ENCODE measurements at places on chromosomes 4 and X. TPM values are rescaled to one million over a fixed set of nuclear protein-coding genes. Genes with fewer than 3 reads are reported as not detected.

- no peak for DNase-seq
These were observed 141.8 kb upstream of the NALF2 start for GRCh38 chrX:69362354-69362753.

- no peak for DNase-seq
These were observed 1034.2 kb upstream of the PCDH10 start for GRCh38 chr4:132114885-132115284.

DNA sequence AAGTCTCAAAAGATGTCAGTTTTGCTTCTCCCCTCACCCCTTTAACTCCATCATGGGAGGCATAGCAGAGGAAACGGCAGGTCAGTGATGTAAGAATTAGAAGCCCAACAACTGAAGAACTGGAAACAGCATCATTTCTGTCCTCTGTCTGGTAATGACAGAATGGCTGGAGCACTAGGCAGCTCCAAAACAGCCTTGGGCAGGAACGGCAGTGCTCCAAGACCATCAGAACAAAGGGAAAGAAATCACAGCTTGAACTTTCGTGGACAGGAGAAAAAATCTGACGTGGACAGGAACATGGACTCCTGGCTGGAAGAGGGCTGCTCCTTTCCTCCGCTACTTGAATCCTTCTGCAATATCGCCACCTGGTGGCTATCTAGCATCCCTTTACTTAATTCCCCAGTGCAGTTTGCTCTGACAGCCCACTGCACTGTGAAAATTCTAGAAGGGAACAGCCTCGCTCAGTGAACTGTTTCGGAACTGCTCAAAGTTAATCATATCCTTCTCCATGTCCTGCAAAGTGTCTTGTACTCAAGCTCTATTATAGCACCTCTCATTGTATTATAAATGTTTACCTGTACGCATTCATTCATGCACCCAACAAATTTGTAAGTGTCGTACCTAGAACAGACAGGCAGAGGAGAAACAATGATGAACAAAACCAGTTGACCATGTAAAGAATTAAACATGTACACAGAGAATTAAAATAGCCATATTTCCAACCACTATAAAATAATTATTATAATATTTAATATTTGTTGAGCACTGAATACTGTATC lies 20.4 kb downstream of the SLC25A53 start:
- DNase-seq, result peak; percentile 62

- no peak for DNase-seq
These were observed 52.8 kb downstream of the REPS2 start for GRCh38 chrX:16999275-16999674.

DNA sequence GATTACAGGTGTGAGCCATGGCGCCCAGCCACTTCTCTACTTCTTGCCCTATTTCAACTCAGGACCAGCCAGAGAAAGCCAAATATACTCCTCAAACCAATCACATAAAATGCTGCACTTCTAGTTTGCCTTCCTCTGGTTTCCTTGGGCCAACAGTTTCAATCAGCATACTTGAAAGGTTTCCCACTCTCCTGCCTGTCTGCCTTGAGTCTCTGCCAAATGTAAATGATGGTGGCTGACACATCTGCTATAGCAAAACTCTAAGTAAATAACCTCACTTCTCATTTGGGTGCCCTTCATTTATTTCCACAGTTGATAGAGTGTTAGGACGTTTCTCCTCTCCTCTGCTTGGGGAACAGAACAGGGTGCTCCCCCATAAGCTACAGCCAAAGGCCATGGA lies 36.4 kb upstream of the PPA2 start:
- no peak for DNase-seq

ARHGEF9 gene
- total RNA-seq, result 29.5 TPM

SORCS2 gene
- total RNA-seq, result not detected

DNA sequence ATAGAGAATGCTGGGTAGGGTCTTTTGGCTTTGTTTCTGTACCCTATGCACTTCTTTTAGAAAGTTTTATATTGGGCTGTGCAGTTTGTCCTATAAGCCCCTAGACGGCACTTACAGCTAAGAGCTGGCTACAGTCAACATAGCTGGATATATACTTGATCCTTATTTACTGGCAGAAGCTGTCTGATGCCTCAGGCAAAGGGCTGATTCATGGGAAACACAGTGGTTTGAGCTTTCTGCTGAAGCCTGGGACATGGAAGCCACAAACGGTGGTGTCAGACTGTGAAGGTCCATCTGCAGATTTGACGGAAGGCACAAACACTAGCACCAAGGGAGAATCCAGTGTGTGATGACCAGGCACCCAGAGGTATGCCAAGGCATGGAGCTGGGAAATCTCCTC lies 608.4 kb downstream of the ANKRD50 start:
- no peak for DNase-seq

FGD1 gene
- total RNA-seq, result 0.11 TPM

GRCh38 chr4:147842573-147842972 lies 110.7 kb downstream of the ARHGAP10 start:
- DNase-seq, result no peak

COL25A1 gene
- total RNA-seq, result 0.59 TPM

DNA sequence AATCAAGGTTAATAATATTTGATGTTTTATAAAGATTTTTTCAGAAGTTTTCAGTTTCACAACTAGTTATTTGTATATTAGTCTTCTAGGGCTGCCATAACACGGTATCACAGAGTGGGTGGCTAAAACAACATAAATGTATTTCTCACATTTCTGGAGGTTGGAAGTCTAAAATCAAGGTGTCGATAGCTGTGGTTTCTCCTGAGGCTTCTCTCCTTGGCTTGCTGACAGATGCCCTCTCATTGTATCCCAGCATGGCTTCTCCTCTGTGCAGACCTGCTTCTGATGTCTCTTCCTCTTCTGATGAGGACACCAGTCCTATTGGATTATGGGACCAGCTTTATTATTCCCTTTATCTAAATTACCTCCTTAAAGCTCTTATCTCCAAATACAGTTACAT lies 1456.6 kb downstream of the STIM2 start:
- no peak for DNase-seq

ADH1A gene
- not detected for total RNA-seq

DNA sequence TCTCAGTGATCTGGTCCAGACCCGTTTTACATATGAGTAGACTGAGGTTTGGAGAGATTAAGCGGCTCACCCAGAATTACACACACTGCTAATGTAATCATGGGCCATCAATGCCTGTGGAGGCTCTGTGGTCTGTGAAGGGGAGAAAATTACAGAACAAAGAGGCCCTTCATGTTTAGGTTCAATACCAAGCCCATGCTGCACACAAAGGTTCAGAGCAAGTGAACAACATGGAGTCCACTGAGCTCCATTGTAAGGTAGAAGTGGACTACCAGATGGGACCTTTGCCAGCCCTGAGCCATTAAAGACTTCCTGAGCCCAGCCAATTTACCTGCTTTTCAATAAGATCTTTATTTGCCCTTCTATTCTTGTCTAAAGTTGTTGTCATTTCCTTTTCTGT lies 109.8 kb downstream of the LUZP4 start:
- no peak for DNase-seq

ETDA gene
- total RNA-seq, result not detected

GRCh38 chr4:81227968-81228367 lies 12.9 kb upstream of the PRKG2 start:
- DNase-seq, result no peak

PNMA3 gene
- total RNA-seq, result 10.9 TPM

- no peak for DNase-seq
These were observed 596.3 kb upstream of the TENM3 start for GRCh38 chr4:181646864-181647263.

DNA sequence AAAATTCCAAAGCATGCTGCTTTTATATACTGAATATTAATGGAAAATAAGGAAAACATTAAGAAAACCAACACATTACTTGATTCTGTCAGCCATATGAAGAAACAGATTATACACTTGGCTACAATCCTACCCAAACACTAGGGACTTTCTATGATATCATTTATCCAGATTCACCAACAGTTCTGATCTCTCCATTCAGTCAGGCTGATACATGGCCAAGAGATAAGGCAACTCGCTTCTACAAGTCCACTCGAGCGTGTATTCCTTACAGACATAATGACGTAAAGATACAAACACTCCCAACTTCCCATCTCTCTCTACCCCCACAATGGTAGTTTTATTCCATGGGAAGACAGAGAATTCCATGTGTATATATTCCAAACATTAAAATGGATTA lies 44.5 kb downstream of the NEK1 start:
- no peak for DNase-seq

DNA sequence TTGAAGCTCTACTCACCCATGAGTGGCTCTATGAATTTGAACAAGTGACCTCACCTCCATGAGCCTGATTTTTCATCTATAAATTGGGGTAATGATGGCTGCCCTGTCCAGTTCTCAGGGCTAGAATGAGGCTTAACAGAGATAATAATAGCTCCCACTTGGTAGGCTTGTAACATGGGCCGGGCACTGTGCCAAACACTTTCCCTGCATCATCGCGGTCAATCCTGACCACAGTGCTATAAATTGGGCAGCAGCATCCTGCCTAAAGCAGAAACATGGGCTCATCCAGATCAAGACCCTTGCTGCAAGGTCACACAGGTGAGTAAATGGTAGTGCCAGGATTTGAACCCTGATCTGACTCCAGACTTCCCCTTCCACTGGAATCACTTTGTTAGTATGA lies 12.8 kb downstream of the APLN start:
- DNase-seq, result no peak

DNA sequence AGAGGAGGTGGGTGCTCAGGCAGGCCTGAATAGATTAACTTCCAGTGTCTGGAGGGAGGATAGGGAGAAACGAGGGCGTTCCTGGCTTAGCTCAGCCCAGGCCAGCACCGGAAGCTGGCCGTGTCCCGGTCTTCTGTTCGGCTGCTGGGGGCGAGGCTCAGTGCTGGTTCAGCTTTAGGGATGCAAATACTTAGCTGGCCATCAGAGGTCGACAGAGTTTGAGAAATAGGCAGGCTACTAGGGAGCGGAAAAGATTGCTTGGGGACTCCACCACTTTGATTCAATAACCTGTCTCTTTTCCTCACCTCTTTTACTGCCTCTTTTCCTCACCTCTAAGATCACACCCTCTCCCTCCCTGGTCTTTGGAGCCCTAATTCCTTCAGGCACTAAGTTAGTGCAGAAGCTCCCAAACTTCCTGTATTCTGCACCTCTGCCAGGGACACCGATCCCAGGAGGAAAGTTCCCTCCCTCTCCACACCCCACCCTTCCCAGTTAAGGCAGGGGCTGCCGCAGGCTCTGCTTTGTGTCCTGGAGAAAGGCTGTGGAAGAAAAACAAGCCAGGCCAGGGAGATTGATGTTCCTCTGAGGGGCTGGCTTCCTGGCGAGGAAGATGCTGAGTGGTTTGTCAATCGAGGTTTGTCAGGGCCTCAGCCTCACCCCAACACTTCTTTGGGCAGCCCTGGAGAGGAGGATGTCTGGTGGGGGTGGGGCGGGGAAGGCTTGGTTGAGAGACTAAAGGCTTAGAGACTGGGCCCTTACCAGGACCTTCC lies 6.0 kb upstream of the EFNB1 start:
- DNase-seq, result no peak

DNA sequence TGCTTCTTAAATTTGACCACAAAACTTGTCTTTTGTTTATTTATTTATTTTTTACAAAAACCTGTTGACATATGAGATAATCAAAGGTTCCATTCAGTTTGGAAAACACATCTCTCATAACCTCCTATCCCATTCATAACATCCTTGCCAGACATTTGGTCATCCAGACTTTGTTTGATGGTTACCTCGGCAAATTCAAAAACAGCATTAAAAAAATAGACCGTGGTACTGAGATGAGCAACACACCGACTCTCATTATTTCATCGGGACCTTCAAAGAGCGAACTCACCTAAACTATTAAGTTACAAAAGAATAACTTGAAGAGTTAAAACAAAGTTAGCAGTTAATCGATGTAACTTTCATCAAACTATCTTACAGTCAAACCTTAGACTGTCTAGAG lies 85.8 kb upstream of the RPS6KA3 start:
- no peak for DNase-seq

- DNase-seq, result no peak
These were observed 238.2 kb downstream of the C4orf33 start for GRCh38 chr4:129334136-129334535.

GRCh38 chr4:31715302-31715701 lies 995.1 kb downstream of the PCDH7 start:
- DNase-seq, result no peak

DNA sequence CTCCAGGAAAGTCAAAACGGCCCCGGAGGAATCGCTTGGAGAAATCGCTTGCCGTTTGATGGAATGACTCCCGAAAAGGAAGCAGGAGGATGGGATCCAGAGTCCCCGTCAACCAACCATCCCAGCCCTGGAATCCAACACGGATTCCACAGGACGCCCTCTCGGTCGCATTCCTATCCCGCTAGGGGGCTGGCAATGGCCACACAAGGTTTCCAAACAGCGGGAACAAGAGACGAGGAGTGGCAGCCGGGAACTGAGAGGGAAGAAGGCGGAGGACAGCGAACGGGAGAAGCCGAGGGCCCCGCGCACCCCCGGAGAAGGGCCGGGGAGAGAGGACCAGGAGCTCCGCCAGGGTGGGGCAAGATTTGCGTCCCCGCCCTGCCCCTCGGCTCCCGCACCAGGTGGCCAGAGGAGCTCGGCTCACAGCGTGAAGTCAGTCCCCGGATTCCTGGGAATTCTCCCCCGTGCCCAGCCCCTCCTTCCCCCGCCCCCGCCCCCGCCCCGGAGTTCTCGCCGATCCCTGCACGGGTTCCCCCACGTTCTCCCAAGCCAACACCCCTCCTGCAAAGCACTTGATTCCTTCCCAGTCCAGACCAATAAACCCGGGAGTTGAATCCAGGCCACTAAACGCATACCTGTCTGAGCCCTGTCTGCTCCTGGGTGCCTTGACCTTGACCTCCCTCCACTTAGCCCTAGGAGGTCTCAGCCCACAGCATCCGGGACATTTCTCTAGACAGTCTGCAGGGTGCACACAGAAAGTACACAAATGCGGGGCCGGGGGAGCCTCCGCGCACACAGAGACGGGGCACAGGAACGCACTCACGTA lies 1.4 kb downstream of the PDZD4 start:
- no peak for DNase-seq

CXCL10 gene
- 2.3 TPM for total RNA-seq

FRAS1 gene
- not detected for total RNA-seq

NEUROG2 gene
- total RNA-seq, result not detected

DNA sequence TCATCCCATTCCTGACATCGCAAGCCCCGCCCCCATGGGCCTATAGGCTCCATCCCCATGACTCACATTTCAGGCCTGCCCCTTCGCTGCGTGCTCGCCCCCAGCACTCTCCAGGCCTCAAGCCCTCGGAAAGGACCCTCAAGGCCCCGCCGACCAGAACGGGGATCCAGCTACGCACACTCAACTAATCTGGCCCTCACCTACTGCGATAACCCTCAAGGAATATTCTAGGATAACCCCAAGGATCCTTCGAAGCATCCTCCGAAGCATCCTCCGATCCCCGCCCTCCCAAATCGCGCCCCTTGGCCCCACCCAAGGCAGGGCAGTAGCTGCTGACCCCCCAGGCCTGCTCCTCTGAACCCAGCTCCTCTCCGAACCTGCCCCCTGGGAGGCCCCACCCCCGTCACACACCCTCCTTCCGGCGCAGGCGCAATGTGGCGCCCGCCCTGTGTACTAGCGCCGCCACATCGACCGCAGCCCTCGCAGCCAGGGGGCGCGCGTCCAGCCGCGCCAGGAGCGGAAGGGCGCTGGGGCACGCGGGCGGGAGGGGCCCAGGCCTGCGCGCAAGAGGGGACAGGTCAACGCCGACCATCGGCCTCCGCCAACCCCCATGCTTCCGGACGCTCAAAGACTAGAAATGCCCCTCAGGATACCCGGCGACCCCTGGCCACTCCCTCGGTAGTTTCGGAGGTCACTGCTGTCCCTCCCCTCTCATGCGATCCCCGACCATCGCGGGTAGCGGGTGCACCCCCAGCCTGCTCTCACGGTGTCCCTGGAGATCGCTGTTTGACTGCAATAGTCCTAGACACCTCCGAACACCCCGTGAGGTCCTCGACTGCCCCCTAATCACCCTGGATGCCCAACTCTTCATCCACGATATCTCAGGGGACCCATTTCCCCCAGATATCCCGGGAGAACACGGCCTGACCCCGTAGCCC lies 6.4 kb upstream of the MAGIX start:
- peak; percentile 75 for DNase-seq

NAA10 gene
- 79.7 TPM for total RNA-seq
